ENCODE measurements at places on chromosomes 2 and 18.

DNA sequence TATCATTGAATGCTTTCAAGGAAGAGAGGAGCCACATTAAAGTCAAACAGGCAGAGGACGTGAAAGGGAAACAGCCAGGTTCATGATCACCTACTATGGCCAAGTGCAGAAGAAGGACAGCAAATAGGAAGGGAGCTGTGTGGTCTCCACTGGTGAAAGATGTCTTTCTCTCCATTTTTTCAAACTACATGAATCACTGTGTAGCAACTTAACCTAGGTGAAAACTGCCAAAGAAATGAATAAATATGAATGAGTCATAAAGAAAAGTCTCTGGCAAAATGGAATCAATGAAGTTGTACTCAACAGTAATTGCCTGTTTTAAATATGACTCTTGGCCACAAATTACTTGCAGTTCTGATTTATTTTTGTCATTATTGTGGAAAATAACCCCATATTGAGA lies 452.6 kb upstream of the PKDCC start:
- no peak for DNase-seq

DNA sequence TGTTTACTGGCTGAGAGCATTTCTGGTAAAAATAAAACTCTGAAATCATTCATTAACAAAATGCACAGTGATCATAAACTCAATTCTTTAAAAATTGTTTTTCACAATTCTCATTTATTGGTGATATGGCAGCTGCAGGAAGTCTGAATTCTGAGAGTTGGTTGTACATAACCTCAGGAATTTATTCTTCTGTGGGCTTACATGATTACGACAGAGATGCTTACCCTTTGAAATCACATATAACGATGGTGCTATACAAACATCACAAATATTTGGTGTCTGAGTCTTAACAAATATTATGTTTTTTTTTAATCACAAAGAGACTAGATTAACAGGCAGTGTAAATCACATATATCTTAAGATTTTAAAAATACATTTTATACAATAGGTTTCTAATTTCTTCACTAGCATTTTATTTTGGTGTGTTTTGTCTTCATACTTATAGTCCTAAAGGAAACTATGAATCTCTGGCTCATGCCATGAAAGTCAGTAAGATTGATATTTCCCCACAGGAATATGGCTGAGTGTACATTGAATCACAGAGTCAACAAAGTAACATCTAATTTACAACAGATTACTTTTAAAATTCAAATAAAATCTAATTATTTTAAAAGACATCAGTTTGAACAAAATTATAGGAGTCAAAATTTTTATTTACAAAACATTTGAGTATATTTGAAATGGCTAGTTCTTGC lies 318.8 kb upstream of the THUMPD2 start:
- DNase-seq: no peak

GRCh38 chr18:77091366-77091765 lies 41.2 kb downstream of the MBP start:
- DNase-seq: no peak

DNA sequence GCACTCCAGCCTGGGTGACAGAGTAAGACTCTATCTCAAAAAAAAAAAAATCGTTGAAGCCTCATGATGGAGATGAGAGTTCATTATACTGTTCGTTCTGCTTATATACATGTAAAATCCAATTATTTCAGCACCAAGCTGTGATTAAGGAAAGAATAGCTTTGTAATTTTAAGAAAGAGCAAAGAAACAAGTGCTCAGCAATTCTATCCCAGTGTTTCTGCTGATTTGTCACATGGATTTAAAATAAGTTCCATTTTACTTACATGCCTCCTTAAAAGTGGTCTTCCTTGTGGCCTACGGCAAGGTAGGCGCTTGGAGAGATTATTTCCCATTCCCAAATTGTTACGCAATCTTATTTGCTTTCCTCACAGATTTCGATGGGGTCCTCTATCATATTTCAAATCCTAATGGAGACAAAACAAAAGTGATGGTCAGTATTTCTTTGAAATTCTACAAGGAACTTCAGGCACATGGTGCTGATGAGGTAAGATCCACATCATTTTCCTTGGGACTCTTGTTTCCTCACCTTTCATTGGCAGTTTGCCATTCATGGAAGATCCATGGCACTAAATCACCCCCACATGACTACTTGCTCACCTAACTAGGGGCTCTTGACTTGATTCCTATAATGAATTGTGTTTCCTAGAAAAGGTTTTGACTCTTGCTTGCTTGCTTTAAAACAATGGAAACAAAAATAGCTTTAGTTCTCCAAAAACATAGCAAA lies 11.5 kb downstream of the ARPC2 start:
- no peak for DNase-seq

DNA sequence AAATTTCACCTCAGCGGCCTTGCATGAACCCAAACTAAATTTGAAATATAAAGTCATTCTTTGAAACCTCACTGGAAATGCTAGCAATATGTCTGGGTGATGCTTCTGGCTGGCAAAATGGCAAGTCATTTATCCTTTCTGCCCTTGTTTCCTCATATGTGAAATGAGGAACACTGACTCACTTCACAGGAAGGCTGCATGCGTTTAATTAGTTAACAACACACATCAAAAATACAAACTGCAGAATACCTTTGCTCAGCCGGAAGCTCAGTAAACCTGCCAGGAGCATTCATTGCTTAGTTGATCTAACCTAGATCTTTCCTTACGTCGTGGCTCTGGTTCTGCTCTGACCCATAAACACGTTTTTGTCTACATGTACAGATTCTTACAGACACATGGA lies 214.2 kb upstream of the ACVR2A start:
- no peak for DNase-seq

DNA sequence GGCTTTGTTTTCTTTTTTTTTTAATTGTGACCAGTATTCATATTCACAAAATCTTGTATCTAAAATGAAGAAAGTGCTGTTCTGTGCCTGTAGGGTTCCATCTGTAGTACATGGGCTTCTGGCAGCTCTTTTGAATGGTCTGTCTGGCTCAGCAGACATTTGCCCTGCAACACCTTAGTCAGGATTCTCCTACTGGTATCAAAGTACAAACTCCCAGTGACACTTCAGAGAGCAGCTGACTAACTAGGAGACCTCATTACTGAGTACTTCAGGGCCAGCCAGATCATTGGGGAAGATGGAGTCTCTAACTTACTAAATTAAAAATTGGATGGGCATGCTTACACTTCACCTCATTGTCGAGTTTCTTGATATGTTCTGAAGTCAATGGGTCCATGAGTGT lies 39.7 kb downstream of the GRHL1 start:
- no peak for DNase-seq
